Type B pancreatic cell (in vitro differentiated cells): ENCODE measurements at places on chromosomes 12 and 14. TPM values are rescaled to one million over a fixed set of nuclear protein-coding genes. Genes with fewer than 3 reads are reported as not detected.

GRCh38 chr12:770479-770878 is 18.1 kb downstream of the WNK1 start:
- no peak overlapping the region for H3K27ac ChIP-seq
- H3K4me1 ChIP-seq = peaks cover 12% of the 10 kb centered on the region
- peaks cover 13% of the 10 kb centered on the region for H3K36me3 ChIP-seq
- no peak overlapping the region for H3K4me3 ChIP-seq
- H3K27me3 ChIP-seq = no peaks in the 10 kb centered on the region
- DNase-seq = no peak

GRCh38 chr12:56522411-56523193 is 982 bp downstream of the RBMS2 start:
- H3K27me3 ChIP-seq = no peaks in the 10 kb centered on the region
- H3K36me3 ChIP-seq = no peaks in the 10 kb centered on the region
- DNase-seq = no peak
- peak overlapping the region; percentile 88 for H3K27ac ChIP-seq
- H3K4me3 ChIP-seq = peak overlapping the region; percentile 92
- H3K4me1 ChIP-seq = peaks cover 27% of the 10 kb centered on the region

DNA sequence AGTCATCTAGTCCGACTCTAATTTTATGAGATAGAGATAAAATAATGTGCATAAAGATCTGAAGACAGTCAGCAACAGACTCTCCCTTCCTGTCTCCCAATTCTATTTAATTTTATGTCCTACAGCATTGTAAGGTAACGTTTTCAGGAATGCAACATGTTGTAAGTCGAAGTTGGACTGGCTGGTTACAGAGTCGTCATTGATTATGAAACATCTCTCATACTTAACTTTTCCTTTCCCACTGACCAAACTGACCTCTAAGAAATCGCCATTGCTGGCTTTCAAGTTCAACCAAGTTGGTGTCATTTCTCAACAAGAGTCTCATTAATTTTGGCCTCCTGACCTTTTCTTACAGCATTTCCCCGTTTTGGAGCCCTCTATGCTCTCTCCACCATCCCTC is 4.9 kb upstream of the RIC8B start:
- H3K27ac ChIP-seq = no peak overlapping the region
- H3K27me3 ChIP-seq = peaks cover 22% of the 10 kb centered on the region
- no peak overlapping the region for H3K4me3 ChIP-seq
- peaks cover 6% of the 10 kb centered on the region for H3K36me3 ChIP-seq
- no peak for DNase-seq
- H3K4me1 ChIP-seq = peaks cover 45% of the 10 kb centered on the region

The MYH6 gene
- 0.24 and 0.50 TPM in 2 replicates for total RNA-seq

GRCh38 chr12:120767071-120768024 is 41.7 kb downstream of the ACADS start:
- no peaks in the 10 kb centered on the region for H3K27me3 ChIP-seq
- peaks cover 34% of the 10 kb centered on the region for H3K4me1 ChIP-seq
- peak overlapping the region; percentile 89 for H3K27ac ChIP-seq
- H3K4me3 ChIP-seq = peak overlapping the region; percentile 29
- peaks cover 36% of the 10 kb centered on the region for H3K36me3 ChIP-seq
- DNase-seq = no peak

DNA sequence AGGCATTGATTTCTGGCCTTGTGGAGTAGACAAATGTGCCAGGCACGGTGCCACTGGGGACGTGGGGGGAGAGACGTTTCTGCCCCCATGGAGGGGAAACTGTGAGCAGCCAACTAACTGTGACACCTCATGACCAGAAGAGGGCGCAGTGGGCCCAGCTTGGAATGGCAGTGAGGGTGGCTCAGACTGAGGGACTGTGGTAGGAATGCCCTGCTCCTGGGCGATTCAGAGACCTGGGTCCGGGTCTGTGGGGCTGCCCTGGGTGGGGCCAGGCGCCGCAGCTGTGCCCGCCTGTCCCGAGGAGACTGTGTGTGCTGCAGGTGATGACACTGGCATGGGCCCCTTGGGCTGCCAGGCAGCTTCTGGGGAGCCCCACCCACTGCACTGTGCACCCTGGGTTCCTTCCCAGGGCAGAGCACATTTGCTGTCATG is 60.6 kb downstream of the SLC25A47 start:
- no peak overlapping the region for H3K4me3 ChIP-seq
- no peak overlapping the region for H3K27ac ChIP-seq
- H3K4me1 ChIP-seq = peaks cover 46% of the 10 kb centered on the region
- no peaks in the 10 kb centered on the region for H3K27me3 ChIP-seq

The RNASE2 gene
- not detected in 2 replicates for total RNA-seq

- H3K27ac ChIP-seq = no peak overlapping the region
- DNase-seq = no peak
- H3K36me3 ChIP-seq = peaks cover 3% of the 10 kb centered on the region
- H3K4me3 ChIP-seq = no peak overlapping the region
- no peaks in the 10 kb centered on the region for H3K27me3 ChIP-seq
Measured at GRCh38 chr12:122048151-122048550, 26.5 kb downstream of the BCL7A start.
